Colonic mucosa (tissue), 4 donors: ENCODE measurements at places on chromosomes 1 and 21. TPM values are rescaled to one million over a fixed set of nuclear protein-coding genes. Genes with fewer than 3 reads are reported as not detected.

KCTD3 gene
- total RNA-seq: 50.9 TPM

MATN1 gene
- total RNA-seq: not detected

S100A2 gene
- 2.4 TPM for total RNA-seq

RERE gene
- total RNA-seq: 105 TPM

ZMYND12 gene
- total RNA-seq: 3.5 TPM

MAN1C1 gene
- 2.7 TPM for total RNA-seq

FCRLA gene
- total RNA-seq: 0.50 TPM

SLC45A3 gene
- total RNA-seq: 17.9 TPM

DNA sequence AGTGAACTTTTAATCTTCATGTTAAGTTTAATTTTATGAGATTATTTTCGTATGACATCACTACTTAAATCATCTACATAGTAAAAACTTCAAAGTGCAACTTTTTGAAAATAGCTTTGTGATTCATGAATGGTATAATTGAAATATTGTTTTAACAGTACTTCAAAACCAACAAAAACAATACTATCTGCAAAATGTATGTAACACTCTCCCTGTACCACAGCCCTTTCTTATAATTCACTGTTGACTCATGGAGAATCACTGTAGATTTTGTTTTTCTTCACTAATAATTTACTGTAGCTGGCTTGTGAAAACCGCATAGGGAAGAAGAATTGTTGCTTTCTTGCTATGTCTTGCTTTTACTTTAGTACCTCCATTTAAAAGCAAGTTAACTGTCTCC is 301.4 kb upstream of the ADAMTS5 start:
- DNase-seq: no peak

- DNase-seq: no peak
These were observed 18.7 kb downstream of the RPE65 start for GRCh38 chr1:68431076-68431475.

GRCh38 chr1:89810880-89811279 is 10.0 kb upstream of the LRRC8D start:
- DNase-seq: no peak

DNA sequence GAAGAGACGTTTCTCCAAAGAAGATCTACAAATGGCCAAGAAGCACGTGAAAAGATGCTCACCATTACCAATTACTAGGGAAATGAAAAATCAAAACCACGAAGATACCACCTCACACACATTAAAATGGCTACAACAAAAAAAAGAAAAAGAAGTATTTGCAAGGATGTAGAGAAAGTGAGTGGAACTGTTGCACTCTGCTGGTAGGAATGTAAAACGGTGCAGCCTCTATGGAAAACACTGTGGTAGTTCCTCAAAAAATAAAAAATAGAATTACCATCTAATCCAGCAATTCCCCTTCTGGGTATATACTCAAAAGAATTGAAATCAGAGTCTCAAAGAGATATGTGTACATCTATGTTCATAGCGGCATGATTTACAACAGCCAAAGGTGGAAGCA is 115.4 kb upstream of the EDN2 start:
- no peak for DNase-seq

DNA sequence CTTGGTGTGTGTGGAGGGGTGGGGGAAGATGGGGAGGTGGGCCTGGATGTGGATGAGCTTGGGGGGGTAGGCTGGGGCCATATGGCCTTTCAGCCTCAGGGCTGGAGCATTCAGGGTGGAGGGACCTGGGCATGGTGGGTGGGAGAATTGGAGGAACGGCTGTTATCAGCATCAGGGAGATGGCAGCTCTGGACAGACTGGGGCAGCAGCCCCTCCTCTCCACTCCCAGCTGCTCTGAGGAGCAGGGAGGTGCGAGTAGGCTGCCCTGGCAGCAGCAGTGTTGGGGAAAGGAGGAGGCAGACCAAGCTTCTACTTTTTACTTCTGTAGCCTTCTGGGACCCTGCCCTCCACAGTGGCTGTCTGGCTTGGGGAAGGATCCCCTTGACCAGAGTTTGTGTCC is 10.2 kb downstream of the PPFIA4 start:
- DNase-seq: no peak

DNA sequence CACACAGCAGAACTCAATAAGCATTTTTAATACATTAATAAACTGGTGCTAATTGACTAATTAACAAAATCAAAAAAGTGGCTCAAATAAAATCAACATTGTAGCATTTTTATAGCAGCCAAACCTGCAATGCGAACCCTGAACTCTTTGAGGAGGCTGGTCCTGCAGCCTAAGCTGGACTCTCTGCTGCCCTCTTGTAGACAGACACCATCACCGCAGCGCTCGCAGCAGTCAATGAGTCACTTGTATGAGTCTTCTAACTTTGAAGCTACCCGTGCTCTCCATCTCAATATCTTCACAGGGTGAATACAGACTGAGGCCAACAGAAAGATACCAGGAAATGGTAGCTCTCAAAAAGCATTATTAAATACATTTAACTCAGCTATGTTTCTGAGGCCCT is 9.7 kb upstream of the KRTAP7-1 start:
- peak; percentile 18 for DNase-seq

DNA sequence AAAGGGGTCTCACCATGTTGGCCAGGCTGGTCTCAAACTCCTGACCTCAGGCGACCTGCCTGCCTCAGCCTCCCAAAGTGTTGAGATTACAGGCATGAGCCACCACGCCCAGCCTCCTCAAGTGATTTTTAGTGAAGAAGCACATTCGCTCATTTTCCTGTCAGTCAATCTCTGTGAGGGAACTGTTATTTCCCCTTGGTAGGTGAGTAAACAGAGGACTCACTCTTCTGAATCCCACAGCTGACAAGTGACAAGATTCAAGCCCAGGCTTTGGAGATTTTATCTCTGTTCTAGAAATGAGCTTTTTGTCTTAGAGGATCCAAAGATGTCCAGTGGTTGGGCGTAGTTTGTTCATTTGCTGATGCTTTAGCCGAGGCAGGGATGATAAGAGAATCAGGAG is 43.9 kb upstream of the TACSTD2 start:
- DNase-seq: no peak

GRCh38 chr1:186887203-186887602 is 58.5 kb downstream of the PLA2G4A start:
- no peak for DNase-seq

DNA sequence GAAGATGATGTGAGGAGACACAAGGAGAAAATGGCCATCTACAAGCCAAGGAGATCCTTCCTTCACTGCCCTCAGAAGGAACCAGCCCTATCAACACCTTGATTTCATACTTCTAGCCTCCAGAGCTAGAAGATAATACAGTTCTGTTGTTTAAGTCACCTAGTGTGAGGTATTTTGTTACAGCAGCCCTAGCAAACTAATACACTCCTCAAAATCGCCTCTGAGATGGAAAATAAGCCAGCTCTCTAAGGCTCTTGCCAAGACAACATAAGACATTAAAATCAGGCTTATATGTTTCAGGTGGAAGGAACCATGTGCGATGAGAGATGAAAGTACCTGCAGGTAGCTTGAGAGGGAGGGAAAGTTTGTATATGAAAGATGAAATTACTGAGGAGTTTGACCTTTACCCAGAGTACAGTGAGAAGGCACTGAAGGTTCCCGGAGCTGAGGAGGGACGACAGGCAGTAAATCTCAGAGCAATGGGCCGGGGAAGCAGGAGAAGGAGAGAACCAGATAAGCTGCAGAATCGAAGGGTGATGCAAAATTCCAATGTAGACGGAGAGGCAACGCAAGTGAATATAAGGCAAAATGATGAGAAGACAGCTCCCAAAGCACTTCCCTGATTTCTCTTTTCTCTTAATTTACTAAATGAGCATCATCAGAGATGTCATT is 84.7 kb downstream of the HHIPL2 start:
- no peak for DNase-seq

GRCh38 chr1:89757532-89757931 is 63.3 kb upstream of the LRRC8D start:
- DNase-seq: peak; percentile 33

GRCh38 chr1:158212320-158212719 is 31.6 kb downstream of the CD1D start:
- no peak for DNase-seq

DNA sequence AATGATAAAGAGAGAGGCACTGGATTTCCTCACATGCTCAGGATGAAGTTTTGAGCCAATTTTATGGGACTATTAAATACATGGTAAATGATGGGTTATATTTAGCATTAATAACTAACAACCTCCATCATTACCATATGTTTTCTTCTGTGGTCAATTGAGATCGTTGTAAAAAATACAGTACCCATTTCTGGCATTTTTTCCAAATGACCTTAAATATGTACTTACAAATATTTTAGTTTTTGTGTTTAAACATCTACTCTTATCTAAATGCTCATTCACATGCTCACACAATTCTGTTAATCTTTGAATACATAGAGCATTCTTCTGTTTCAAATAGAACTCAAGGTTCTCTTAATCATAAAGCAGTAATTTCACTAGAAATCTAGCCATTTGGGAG is 330.0 kb upstream of the BRINP3 start:
- DNase-seq: no peak

- DNase-seq: peak; percentile 61
These were observed 60.3 kb upstream of the KRTAP19-8 start for GRCh38 chr21:31098576-31099005.

DNA sequence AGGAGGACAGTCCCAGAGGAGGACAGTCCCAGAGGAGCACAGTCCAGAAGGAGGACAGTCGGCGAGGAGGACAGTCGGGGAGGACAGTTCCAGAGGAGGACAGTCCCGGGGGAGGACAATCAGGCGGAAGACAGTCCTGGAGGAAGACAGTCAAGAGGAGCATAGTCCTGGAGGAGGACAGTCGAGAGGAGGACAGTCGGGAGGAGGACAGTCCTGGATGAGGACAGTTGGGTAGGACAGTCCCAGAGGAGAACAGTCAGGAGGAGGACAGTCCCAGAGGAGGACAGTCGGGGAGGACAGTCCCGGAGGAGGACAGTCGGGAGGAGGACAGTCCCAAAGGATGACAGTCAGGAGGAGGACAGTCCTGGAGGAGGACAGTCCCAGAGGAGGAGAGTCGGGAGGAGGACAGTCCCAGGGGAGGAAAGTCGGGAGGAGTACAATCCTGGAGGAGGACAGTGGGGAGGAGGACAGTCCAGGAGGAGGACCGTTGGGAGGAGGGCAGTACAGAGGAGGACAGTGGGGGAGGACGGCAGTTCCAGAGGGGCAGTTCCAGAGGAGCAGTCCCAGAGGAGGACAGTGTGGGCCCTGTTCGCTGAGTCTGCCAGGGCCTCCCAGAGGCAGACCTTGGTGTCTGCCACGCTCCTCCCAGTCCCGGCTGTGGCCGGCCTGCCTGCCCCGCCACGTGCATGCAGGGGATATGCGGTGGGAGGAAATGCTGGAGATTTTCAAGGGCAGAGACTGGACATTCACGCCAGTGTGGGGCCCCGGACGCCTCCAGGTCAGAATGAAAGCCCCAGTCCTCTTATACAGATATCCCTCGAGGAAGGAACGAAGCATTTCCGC is 183.8 kb upstream of the ARHGEF16 start:
- DNase-seq: no peak

GRCh38 chr1:202967684-202968281 is 726 bp upstream of the CYB5R1 start:
- peak; percentile 31 for DNase-seq
